ENCODE measurements at places on chromosomes 12 and 14.

GRCh38 chr14:73311708-73312030, 74.4 kb downstream of the PAPLN start:
- no peak for DNase-seq

DNA sequence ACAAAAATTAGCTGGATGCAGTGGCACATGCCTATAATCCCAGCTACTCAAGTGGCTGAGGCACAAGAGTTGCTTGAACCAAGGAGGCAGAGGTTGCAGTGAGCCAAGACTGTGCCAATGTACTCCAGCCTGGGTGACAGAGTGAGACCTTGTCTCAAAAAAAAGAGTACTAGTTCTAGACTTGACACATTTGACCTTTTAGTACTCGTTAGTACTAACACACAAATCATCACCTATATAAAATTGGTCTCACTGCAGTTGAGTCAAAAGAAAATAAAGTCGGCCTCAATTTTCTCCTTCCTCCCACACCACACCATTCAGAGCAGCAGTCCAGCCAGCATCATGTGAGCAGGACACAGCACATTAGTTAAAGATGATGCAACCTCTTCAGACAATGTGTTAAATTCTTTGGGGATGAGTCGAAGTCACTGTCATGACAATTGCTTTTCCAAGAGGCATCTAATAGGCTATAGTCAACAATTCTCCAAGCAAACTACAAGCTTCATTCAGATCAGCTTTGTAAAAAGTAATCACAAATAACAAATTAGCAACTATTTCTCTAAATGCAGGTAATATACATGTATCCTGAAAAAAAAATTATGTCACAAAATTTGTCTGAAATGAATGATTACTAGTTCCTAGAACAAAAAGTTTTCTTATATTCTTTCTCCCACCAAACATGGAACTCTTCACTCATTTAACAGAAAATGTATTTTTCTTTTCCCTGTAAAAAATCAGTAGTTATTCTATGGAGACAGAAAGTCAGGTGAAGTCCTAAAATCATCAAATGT, 55.6 kb downstream of the CLIP1 start:
- DNase-seq: no peak

- no peak for DNase-seq
Observed at GRCh38 chr12:45243963-45244362, 28.1 kb downstream of the ANO6 start.

DNA sequence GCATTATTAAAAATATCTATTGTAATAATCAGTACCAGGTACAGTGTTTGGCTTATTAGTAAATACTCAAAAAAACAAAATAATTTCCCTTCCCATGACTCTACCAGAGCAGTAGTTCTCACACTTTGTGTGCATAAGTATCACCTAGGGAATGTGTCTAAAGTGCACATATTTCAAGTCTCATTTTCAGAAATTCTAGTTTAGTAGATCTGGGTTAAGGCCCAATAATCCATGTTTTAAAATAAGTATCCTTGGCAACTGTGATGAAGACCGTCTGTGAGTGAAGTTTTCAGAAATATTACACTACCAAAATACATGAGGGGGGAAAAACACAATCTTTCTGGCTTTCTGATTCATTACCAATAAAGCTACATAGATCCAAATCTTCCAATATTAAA, 237.6 kb downstream of the SLC2A13 start:
- DNase-seq: no peak

DNA sequence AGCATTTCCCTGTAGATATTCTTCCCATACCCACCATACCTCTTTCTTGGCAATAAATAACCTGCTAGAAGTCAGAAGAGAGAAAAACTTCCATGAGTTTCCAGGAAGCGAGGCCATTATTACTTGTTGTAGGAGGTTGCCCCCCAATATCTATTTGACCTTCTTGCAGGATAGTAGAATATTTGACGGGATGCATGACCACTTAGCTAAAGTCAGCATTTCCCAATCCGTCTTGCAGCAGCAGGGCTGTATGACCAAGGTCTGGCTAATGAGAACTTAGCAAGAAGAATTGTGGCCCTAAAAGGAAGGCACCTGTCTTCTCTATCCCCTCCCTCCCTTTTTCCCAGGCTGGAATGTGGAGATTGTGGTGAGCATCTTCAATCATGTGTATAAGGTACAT, 51.5 kb downstream of the NINJ2 start:
- no peak for DNase-seq

DNA sequence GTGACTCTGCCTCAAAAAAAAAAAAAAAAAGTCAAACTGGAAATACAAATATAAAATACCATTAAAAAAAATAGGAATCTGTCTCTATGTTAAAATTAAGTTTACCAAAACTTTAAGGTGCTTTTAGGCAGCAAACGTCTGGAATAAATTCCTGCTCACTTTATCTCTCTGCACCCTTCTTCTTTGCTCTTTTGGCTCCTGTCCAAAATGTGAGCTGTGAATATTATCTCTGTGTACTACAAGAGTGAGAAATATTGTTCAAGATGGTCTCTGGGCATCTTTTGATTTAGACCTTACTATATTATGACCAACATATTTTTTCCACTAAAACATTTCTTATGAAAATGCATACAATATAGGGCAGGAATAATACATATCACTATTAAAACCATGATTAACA, 63.7 kb downstream of the PUS7L start:
- DNase-seq: no peak

GRCh38 chr12:132205271-132206045, 61.2 kb downstream of the NOC4L start:
- no peak for DNase-seq

- no peak for DNase-seq
Observed at GRCh38 chr14:43803076-43803689, 703.9 kb downstream of the FSCB start.

DNA sequence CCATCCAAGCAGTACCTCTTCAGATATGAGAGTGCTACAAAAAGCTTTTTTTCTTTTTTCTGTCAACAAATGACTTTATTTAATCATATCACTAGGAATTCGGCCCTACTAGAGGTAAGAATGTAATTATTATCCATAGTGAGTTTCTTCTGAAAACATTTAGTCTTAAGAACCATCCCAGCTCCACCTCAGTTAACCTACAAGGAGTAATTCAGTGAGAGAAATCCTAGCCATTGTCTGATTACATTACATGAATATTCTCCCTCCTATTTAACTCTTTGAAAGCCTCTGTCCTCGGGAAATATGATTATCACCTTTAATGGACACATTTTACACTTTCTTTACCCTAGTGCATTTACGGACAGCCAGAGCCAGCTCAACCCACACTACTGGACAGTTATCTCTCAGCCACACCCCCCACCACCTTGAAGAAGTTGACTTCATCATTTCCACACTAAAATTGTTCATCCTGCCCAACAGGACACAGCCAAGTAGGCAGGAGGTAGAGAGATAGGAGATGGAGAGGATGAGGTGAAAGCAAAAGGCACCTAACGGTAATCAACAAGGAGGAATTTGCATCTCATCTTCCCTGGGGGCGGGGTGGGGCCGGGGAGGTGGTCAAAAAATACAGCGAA, 1.3 kb downstream of the PPFIA2 start:
- DNase-seq: no peak

- peak; percentile 60 for DNase-seq
Observed at GRCh38 chr14:91373591-91374254, 43.9 kb downstream of the CCDC88C start.

DNA sequence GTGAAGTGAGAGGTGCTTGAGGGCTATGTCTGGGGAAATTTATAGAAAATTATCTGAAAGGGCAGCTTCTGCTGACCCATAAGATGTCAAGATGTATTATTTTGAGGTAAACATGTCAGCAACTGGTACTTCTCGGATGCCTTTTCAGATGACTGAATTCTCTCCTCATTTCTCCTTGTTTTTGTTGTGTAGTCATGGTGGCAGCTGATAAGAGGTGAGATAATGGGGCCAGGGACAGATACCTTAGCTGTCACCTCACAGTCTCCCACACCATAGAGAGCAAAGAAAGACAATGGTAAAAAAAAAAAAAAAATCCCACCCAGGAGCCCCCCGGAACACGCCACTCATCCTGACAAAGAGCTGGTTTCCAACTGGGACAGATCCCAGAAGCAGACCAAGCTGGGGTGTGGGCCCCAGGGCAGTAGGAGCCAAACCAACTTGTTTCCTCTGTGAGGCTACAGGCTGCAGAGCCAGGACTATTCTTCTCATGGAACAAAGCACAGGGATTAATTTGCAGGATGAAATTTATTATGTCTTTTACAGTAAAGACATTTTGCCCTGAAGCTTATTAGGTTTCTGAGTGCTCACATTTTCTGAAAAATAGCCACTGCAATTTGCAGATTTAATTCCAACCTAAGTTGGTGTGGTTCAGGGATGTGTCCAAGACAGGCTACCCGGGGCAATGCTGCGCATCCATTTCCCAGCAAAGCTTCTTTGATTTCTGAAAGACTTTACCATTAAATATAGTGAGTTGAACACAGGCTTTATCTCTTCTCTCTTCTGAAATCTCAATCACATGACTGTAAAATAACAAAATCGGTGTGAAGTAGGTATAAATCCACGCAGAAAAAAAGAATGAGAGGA, 52.2 kb downstream of the NDUFA12 start:
- no peak for DNase-seq

DNA sequence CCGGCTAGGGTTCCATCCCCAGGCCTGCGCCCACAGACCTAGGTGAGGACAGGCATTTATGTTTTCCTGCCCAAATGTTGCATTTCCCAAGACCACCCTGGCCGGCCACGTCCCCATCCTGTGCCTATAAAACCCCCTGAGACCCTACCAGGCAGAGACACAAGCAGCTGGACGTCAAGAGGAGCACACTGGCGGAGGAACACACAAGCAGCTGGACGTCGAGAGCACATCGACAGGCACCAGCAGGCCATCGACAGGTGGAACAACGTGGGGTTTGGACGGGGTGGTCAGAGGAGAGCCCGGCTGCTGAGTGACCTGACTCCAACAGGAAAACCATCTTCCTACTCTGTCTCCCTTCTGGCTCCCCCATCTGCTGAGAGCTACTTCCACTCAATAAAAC, 19.6 kb upstream of the LDHB start:
- no peak for DNase-seq

GRCh38 chr12:96301732-96302131, 98.5 kb downstream of the CDK17 start:
- no peak for DNase-seq

- DNase-seq: no peak
Observed at GRCh38 chr12:40216516-40217288, 8.1 kb upstream of the LRRK2 start.

GRCh38 chr14:78673845-78674244, 503.7 kb downstream of the NRXN3 start:
- no peak for DNase-seq

DNA sequence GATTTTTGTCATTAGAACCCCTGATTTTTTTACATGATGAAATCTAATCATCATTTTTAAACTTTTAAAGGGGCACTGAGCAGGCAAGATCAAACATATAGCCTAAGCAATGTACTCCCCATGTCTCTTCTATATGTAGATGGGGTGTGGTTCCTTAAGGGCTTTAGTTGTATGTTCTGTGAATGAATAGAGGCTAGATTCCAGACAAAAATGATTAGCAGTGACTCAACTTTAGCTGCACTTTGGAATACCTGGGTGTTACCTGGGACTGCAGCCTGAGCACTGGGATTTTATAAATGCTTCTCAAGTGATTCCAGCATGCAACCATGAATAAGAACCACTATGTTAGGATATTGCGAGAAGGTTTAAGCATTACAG, 256.7 kb upstream of the PLEKHG7 start:
- DNase-seq: no peak

- no peak for DNase-seq
Observed at GRCh38 chr12:132167611-132168310, 23.5 kb downstream of the NOC4L start.

DNA sequence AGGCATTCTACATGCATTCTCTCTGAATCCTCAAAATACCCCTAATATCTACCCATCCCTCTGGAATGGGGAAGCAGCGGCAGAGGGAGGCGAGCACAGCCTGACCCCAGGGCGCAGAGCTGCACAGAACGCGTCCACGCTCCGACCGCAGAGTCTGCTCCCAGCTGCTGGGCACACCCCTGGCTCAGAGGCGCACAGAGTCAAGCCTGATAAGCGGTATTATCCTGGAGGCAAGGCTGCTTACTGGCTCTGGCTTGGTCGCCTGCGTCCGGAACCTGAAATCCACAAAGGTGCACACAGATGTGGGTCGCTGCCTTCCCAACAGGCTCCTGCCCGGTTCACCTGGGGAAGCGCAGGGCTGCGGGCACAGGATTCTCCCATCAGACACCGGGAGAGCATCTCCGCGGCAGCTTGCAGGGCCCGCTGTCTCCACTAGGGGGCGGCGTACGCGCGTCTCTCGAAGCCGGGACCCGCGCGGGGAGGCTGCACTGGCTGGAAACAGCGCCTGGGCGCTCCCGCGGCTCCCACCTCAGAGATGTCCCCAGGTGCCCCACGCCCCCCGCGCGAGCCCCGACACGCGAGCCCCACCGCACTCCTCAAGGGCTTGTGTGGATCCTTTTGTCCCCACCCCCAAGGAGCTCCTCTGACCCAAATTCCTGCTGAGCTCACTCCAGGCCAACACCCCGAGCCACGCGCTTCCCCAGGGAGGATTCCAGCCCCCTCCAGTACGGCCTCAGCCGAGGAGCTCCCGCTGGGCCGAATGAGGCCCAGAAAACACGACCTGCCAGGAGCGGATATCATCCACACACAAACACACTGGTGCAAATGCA, 120.1 kb upstream of the FZD10 start:
- DNase-seq: peak; percentile 67

GRCh38 chr12:23628806-23629205, 320.7 kb downstream of the SOX5 start:
- no peak for DNase-seq

DNA sequence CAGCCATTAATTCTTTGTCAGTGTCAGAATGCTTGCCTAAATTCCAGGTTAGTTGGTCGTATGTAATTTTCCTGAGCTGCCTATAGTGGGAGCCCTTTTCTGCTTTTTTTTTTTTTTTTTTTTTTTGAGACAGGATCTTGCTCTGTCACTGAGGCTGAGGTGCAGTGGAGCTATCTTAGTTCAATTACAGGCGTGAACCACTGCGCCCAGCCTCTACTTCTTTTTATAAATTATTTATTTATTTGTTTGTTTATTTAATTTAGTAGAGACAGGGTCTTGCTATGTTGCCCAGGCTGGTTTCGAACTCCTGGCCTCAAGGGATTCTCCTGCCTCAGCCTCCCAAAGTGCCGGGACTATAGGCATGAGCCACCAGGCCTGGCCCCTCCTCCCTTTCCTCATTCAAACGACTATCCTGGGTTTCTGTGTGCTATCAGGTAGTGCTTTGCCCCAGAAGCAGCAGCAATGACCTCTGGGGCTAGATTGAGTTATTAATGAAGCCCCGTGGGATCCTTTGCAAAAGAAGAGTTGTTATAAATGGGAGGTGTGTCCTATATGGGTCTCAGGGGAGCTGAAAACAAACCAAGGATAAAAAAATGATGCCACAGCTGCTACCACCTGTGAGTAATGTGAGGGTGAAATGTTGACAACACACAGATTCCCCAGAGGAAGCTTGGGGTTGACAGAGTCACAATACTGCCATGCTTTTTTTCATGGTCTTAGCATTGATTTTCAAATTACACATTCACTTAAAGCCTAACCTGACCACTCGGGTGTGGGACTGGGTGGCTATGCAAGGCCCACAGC, 34.6 kb upstream of the NFKBIA start:
- DNase-seq: no peak

- DNase-seq: peak; percentile 66
Observed at GRCh38 chr12:52873832-52874572, 25.2 kb upstream of the KRT78 start.

GRCh38 chr12:2629051-2629450, 165.7 kb upstream of the FKBP4 start:
- no peak for DNase-seq

GRCh38 chr14:99671235-99672224, 12.6 kb upstream of the CYP46A1 start:
- DNase-seq: no peak

All from stimulated activated naive CD8-positive, alpha-beta T cell treated with anti-CD3 and anti-CD28 coated beads, Interleukin-15, Interleukin-2, amounts not matched to agents 100 U/mL and 50 U/mL, for 24 hours (primary cell).